ENCODE measurements at places on chromosomes 2 and 18.

- no peak for DNase-seq
These were observed 432.4 kb upstream of the MYT1L start for GRCh38 chr2:2763351-2764000.

DNA sequence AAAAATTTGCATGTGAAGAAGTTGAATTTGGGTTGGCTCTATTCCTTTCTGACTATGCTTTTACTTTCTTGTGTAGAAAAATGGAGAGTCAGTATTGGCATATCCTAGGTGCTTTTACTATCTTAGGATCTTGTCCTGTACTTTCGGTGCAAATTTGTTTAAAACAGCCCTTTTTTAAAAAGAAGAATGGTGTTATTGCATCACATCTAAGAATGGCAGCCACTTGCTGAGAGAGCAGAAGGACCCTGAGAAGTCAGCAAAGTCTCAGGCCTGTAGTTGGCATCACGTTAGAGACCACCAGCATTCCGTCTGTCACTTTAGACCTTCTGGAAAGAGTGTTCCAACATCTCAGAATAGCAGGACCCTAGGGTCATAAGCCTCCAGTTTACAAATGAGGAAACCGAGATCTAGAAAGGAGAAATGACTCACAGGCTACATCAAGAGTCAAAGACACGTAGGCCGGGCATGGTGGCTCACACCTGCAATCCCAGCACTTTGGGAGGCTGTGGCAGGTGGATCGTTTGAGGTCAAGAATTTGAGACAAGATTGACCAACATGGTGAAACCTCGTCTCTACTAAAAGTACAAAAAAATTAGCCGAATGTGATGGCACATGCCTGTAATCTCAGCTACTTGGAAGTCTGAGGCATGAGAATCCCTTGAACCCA is 42.5 kb downstream of the SPATS2L start:
- DNase-seq: no peak

DNA sequence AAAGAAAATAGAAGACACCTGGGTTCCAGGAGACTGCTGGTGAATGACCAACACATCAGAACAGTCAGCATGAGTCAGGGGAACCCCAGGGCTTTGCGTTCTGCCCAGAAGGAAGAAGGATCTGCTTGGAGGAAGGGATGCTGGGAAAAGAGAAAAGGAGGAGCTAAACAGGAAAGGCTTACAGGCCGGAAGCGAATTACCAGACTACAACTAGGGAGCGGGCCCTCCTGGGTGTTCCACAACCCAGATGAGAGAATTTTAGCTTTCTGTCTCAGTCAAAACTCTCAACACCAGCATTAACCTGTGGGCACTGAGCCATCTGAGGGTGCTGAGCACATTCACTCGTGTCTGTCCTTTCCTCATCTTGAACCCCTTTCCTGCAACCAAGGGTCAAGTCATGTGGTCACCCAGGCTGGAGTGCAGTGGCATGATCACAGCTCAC is 19.2 kb downstream of the CDC42EP3 start:
- no peak for DNase-seq

GRCh38 chr2:43158259-43158880 is 68.0 kb downstream of the ZFP36L2 start:
- DNase-seq: no peak

All from stimulated activated CD4-positive, alpha-beta T cell treated with anti-CD3 and anti-CD28 coated beads, Interleukin-12 subunit alpha, Interleukin-12 subunit beta, amount 100 ng/mL, for 24 hours (primary cell).